ENCODE measurements at places on chromosomes 3 and 15. TPM values are rescaled to one million over a fixed set of nuclear protein-coding genes. Genes with fewer than 3 reads are reported as not detected.

GRCh38 chr3:188043891-188044290 lies 110.1 kb upstream of the LPP start:
- no peak for ATAC-seq

GRCh38 chr3:72722930-72723726 lies 125.1 kb downstream of the SHQ1 start:
- ATAC-seq = no peak

DNA sequence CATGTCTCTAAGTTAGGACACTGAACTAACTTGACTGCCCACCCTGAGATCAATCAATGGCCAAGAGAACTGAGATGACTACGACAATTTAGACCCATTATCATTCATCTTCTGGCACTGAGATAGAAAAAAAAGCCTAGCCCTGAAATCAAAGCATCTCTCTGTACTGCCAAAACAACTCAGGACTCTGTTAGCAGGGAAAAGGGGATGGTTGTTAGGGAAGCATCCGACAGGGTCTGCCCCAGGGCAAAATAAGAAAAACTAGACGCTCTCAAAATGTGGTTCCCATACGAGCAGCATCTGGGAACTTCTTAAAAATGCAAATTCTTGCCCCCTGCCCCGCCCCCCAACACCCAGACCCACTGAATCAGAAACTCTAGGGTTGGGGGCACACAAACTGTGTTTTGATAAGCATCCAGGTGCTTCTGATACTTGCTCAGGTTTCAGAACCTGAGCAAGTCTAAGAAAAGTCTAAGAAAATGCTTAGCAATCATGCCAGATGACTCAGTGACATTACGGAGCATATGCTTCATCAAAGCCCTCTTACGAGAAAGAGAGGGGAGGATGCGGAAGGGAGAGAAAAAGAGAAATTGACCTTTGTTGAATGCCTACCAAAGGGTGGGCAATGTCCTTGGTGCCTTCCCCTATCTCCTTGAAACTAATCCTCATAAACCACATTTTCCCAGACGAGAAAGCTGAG lies 172.8 kb upstream of the HES1 start:
- no peak for ATAC-seq

- ATAC-seq = no peak
Observed at GRCh38 chr3:140206196-140207040, 271.4 kb downstream of the CLSTN2 start.

DNA sequence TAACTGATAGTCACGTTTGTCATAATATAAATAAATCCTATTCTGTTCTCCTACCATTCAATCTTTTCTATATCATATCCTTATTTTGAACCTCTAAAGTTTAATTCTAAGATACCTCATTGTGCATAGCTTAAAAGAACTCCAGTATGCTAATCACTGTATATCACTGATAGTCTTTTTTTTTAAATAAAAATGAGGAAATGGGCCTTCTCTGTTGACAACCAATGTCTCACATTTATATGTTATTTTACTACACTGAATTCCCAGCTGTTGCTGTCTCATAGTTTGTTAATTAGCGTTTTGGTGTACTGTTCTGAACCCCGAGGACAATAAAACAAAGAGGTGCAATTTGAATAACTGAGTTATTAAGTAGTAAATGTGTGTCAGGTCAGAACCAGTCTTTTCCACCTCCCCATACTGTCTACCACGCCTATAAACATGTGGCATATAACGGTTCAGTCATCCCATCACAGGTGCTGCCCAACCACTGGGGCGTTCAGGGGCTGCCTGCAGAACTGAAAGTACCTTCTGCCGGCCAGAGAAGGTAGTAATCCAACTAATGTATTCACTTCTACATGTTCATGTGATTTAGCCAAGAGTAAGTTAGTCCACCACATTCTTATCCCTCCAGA lies 14.9 kb downstream of the CBLB start:
- ATAC-seq = no peak

GRCh38 chr3:2645001-2645400 lies 465.2 kb downstream of the IL5RA start:
- no peak for ATAC-seq

DNA sequence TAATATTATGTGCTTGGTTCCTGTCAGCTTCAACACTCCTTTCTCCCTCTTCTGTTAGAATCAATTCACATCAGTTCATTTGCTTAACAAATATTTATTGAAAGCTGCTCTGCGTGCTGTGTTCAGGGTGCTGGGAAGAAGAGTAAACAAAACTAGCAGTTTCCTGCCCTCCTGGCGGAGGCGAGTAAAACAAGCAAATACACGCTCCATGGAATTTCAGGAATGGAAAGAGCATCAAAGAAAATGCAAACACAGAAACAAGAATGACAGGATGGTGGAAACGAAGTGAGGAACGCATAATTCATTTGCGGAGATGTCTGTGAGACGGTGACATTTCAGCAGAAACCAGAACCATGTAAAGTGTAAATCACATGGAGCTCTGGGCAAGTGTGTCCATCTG lies 49.4 kb upstream of the SPTSSB start:
- ATAC-seq = no peak

GRCh38 chr3:165503825-165504224 lies 307.6 kb upstream of the SLITRK3 start:
- ATAC-seq = no peak

- ATAC-seq = no peak
Observed at GRCh38 chr15:69668963-69669362, 216.3 kb downstream of the RPLP1 start.

DNA sequence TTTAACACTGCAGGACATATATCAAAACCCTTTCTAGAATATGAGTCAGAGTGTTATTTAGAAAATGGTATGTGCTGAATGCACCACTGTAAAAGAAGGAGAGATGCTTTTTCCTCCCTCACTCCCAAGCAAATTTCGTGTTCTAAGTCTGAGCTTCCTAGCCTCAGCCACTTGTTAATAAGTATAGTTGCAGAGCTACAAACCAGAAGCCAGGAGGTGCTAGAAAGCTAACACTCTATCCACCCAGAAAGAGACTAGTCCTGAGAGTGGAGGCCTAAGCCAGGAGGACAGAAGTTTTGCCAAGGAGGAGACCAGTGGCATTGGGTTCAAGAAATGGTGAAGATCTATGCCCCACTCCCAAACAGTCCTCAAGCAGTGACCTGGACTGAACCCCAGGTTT lies 40.5 kb upstream of the GYG1 start:
- ATAC-seq = no peak

GRCh38 chr3:30012941-30013543 lies 593.4 kb upstream of the TGFBR2 start:
- peak; percentile 58 for ATAC-seq

DNA sequence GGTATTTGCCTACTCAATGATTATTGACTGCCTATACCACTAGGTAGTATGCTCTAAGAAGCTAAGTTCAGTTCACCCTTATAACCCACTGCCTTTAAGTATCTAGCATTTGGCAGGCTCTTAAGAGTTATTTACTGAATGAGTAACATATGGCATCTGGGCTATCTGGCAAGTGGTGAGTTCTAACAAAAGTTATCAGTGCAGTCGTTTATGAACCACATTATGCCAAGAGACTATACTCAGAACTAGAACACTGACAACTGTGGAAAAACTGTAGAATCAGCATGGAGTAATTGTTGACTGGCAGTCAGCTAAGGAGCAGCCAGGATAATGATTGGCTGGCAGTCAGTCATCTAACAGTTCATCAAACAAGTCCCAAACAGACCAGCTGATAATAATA lies 25.8 kb downstream of the RAF1 start:
- no peak for ATAC-seq

DNA sequence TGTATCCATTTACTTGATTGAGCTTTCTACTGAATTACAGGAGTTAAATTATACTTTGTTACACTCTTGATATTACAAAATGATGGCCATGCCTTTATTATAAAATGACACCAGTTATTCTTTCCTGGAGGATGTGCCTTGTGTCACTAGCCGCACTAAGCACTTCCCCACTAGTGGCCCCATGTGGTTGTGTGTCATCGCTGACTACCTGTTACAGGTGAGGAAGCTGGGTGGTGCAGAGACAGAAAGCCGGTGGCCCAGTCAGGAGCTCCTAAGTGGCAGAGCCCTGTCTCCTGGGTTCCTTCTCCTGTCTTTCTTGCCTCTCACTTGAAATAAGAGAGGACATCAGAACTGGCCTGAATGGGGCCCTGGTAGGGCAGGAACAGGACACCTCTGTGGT lies 96.8 kb downstream of the IGF1R start:
- no peak for ATAC-seq

The CLDN1 gene
- 5.3 TPM for total RNA-seq

The SLC9C1 gene
- total RNA-seq = not detected

The CFAP44 gene
- 3.9 TPM for total RNA-seq

The CD200R1 gene
- total RNA-seq = 4.9 TPM

The GP9 gene
- not detected for total RNA-seq

The SPATA12 gene
- total RNA-seq = not detected

The GORASP1 gene
- total RNA-seq = 73.4 TPM

The CLEC3B gene
- 127 TPM for total RNA-seq

The ATP13A5 gene
- not detected for total RNA-seq

The MITF gene
- 44.8 TPM for total RNA-seq

Measured in gastroesophageal sphincter (tissue), 4 donors.